ENCODE measurements at places on chromosomes 3 and 15.

- no peak for DNase-seq
Observed at GRCh38 chr3:8932507-8932906, 30.8 kb downstream of the RAD18 start.

GRCh38 chr3:115279939-115280338 lies 132.9 kb upstream of the ZBTB20 start:
- DNase-seq, result no peak

- no peak for DNase-seq
Observed at GRCh38 chr3:36538136-36538749, 157.9 kb downstream of the STAC start.

DNA sequence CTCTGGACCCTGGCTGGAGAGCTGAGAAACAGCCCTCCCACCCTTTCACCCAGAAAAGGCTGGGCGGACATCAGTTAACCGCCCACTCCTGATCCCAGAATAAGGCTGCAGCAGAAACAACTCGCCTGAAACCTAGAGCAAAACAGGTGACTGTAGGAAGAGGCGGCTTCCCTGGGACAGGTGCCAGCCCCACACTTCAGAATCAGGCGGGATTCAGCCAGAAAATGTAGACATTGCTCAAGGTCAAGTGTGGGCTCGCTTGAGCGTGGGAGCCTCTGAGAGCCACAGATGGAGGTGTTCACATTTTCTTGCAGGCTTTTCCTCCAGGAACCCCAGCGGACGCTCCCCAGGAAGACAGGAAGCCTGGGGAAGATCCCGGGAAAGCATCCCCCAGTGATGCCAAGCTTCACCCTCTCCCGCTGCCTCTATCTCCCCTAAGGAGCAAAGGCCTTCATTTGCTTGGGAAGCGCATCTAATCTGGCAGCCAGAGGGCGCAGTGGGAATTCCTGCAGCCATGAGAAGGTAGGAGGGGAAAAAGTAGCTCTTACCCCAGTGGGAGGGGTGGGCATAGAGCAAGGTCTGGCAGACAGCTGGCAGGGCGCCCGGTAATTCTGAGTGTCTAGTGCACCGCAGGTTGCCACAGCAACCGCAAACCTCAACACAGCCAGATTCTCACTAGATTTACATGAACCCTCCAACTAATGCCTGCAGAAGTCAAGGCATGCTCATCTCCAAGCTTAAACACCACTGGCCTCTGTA lies 77.7 kb downstream of the OCA2 start:
- DNase-seq, result no peak

All from AML-193 (cell line).